ENCODE measurements at places on chromosomes 3 and 15.
A peak's percentile ranks its signal among the peaks of the same experiment; 100 is the strongest.

- no peak for DNase-seq
Measured at GRCh38 chr3:81643721-81644120, 117.7 kb downstream of the GBE1 start.

DNA sequence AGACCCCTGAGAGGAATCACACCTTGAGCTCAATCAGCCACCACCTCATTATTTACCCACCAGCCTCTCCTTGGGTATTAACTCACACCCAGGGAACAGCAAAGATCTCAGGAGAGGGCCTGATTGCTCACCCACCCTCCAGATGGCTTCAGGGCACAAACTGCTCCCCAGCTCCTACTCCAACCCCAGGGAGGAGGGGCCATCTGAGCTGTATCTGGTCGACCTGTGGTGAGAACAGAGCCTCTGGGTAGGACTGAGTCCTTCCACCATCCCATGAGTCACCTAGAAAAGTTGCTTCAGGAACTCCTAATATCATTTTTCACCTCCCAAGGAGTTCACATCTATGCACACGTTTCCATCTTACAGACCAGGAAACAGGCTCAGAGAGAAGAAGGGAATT, 44.8 kb upstream of the HES1 start:
- DNase-seq: no peak

DNA sequence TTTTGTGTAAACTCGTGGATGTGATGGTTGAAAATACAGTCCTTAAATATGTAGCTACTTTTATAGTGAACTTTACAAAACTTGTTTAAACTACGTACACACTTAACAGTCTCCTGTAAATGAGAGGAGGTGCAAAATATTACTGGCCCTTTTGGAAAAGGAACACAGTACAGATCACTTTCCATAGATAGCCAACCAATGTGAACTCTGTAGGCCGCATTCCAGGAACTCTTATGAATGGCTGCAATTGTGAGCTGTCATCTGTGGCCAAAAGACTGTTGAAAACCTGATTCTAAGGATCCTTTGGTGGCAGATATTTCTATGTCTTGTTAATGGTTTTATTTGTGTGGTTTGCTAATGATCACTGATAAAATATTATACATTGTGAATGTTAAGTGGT, 6.2 kb downstream of the TSC22D2 start:
- no peak for DNase-seq

DNA sequence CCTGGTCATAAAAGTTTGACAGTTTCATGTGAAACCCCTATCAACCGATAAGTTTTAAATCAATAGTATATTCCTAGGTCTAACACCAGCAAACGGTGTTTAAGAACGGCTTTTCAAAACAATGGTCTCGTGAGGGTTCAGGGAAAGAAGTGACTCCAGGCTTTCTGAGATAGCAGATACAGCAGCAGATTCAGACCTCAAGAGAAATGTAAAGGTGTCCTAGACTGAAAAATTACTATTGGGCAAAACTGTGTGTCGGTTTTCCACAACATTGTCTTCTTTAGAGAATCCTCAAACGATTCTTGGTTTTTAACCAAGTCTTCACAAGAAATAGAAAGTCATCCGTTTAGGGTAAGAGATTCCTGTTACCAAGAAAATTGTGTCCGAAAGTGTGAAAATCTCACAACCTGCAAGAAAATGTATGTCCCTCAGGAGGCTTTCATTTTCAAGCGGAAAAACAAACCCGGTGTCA, 1.2 kb downstream of the SETD2 start:
- peak; percentile 31 for DNase-seq

- DNase-seq: peak; percentile 67
Measured at GRCh38 chr3:31533169-31534064, 692 bp downstream of the STT3B start.

DNA sequence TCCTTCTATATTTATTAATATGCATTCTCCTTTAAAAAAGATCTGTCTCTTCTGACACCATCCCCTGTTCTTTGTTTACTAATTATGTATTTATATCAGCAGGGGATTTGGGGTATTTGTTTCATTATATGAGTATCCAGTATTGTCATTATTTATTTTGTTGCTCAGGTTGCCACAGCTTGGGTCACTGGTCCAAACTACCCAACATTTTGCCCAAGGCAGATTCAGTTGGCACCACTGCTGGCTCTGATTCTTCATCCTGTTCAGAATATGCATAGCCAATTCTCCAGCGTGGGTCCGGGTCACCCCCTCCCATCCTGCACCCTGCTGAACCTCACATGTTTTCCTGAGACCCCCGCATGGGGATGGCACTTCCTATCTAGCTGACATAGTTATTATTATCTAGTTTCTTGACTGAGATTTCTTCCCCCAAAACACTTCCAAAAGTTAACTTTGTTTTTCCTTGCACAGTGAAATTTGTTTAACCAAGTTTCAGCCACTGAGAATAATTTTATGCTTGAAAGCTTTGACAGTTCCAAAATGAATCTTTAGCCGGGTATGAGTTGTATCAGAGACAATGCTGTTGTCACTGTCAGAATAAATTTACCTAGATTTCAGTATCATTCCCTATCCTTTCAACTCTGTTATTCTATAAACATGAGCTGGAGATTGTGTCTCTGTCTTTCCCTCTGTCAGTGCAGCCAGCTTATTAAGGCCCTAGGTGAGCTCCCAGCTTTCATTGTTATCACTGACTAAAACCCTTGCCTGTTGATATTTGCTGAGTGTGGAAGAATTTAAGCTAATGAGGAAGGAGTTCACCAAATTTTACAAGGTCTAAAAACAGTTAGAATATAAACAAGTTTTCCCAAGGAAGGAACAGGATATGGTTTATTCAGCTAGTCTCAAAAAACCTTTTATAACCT, 70.3 kb downstream of the TGFBR2 start:
- DNase-seq: no peak

DNA sequence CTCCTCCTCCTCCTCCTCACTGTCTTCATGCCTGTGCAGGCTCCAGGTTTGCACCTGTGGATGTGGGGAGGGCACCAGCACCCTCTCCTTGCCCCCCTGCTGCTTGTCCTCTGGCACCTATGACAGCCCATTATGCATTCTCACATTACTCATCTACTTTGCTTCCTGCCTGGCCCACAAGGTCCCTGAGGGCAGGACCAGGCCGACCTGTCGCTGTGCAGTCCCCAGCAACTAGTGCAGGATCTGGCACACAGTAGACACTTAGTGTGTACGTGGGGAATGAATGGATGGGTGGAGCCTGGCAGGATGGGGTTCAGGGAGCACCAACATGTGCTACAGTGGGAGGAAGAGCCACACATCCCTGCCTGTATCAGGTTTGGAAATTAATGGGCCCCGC, 58.3 kb upstream of the TMEM115 start:
- DNase-seq: no peak

GRCh38 chr3:54550221-54550977, 377.5 kb downstream of the LRTM1 start:
- no peak for DNase-seq

Measured in RPMI8226 (cell line).